Stomach (tissue), 19 donors: ENCODE measurements at places on chromosomes 5 and 9. TPM values are rescaled to one million over a fixed set of nuclear protein-coding genes. Genes with fewer than 3 reads are reported as not detected.

- H3K36me3 ChIP-seq: no peaks in the 10 kb centered on the region
- no peak overlapping the region for H3K4me3 ChIP-seq
- no peak for DNase-seq
- H3K27me3 ChIP-seq: no peaks in the 10 kb centered on the region
Measured at GRCh38 chr5:40584054-40584453, 95.7 kb upstream of the PTGER4 start.

DNA sequence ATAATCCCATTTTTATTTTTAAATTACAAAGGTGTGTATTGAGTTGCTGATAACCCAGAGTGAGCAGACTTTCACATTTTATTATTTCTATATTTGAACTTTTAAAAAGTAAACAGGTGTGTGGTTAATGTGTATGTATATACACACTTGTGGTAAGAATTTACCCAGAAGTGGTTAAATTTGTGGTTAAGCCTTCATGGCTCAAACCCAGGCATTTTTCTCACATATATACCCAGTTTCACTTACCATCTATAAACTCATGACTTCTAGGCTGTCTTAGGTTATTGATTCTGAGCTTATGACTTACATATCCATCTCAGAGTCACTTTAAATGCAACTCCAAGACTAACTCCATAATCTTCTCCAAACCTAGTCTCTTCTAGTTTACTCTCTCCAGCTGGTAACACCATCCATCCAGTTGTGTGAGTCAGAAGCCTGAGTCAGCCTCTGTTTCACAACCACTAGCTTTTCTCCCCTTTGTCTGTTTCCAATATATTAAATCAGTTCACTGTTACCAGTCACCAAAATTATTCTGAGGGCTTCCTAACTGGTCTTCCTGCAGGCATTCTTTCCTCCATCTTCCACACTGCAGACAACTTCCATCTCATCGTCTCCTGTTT is 20.2 kb downstream of the ZBED3 start:
- no peak for DNase-seq
- H3K4me3 ChIP-seq: no peak overlapping the region
- H3K27me3 ChIP-seq: no peaks in the 10 kb centered on the region
- H3K4me1 ChIP-seq: peaks cover 3% of the 10 kb centered on the region

DNA sequence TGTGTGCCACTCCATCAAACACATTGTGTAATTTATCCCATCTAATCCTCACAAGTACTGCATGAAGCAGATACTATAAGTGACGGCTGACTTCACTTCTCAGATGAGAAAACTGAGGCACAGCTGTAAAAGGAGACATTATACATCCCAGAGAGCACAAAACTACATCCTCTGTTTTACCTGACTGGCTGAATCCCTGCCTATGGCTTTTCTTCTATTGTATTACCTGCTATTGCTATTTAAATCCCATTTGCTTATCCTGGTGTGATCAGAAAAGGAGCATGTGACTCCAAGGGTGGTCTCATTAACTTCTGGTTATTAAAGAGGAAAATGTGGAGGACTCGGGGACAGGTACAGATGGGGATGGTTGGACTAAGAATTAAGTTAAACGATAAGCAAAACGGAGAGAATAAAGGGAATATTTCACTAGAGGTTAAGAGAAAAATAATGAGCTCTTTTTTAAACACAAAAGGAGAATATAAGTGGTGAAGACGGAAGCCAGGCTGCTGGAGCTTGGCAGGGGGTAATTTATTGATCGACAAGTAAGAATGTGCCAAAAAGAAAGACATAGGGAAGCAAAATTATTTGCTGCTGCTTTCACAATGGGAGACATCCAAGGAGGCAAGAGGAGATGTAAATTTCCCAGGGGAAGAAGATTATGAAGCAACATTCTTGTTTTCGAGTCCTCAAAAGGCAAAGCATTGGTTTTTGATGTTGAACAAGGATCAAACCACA is 155.7 kb upstream of the GPR151 start:
- H3K27ac ChIP-seq: no peak overlapping the region
- DNase-seq: no peak
- H3K36me3 ChIP-seq: no peaks in the 10 kb centered on the region
- H3K4me3 ChIP-seq: no peak overlapping the region
- H3K4me1 ChIP-seq: no peaks in the 10 kb centered on the region

Gene IL13
- not detected for polyA plus RNA-seq

Gene ANKRD34B
- not detected for polyA plus RNA-seq

Gene AUH
- 22.0 TPM for polyA plus RNA-seq

GRCh38 chr5:160937570-160937969 is 85.6 kb upstream of the ATP10B start:
- H3K27me3 ChIP-seq: no peaks in the 10 kb centered on the region
- no peaks in the 10 kb centered on the region for H3K4me1 ChIP-seq
- H3K27ac ChIP-seq: no peak overlapping the region
- H3K4me3 ChIP-seq: no peak overlapping the region
- no peaks in the 10 kb centered on the region for H3K36me3 ChIP-seq

GRCh38 chr5:10733426-10733825 is 27.6 kb downstream of the DAP start:
- peaks cover 81% of the 10 kb centered on the region for H3K4me1 ChIP-seq
- peaks cover 14% of the 10 kb centered on the region for H3K36me3 ChIP-seq
- no peak overlapping the region for H3K4me3 ChIP-seq
- H3K27ac ChIP-seq: no peak overlapping the region
- H3K27me3 ChIP-seq: no peaks in the 10 kb centered on the region

Gene IL5
- polyA plus RNA-seq: not detected

DNA sequence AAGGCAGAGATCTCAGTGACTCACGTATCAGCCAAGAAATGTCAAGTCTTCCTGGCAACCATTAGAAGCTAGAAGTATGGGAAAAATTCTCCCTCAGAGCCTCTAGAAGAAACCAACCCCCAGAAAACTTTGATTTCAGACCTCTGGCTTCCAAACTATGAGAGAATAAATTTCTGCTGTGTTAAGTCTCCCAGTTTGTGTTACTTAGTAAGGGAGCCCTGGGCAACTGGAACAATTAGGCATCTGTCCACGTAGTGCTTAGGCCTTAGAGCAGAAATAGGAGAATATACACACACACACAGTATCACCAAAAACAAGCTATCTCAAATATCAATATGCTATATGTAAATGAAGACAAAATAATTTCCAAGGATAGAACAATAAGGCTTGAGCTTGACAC is 894.8 kb upstream of the CDH10 start:
- no peak overlapping the region for H3K27ac ChIP-seq
- H3K27me3 ChIP-seq: no peaks in the 10 kb centered on the region
- no peak overlapping the region for H3K4me3 ChIP-seq
- no peak for DNase-seq
- no peaks in the 10 kb centered on the region for H3K36me3 ChIP-seq

- H3K27me3 ChIP-seq: no peaks in the 10 kb centered on the region
- H3K4me1 ChIP-seq: peaks cover 7% of the 10 kb centered on the region
- DNase-seq: peak; percentile 81
- H3K4me3 ChIP-seq: peak within 1 kb of the TSS; percentile 47
Measured at GRCh38 chr5:170503990-170504596, at the start of gene KCNIP1. Gene KCNIP1 (plus strand): TSS chr5:170504020.

GRCh38 chr5:121573721-121574382 is 277.8 kb upstream of the FTMT start:
- H3K4me3 ChIP-seq: no peak overlapping the region
- H3K4me1 ChIP-seq: no peaks in the 10 kb centered on the region
- no peak overlapping the region for H3K27ac ChIP-seq
- no peak for DNase-seq
- no peaks in the 10 kb centered on the region for H3K36me3 ChIP-seq

GRCh38 chr9:114317665-114318357 is 5.1 kb upstream of the ORM1 start:
- H3K36me3 ChIP-seq: no peaks in the 10 kb centered on the region
- no peak overlapping the region for H3K4me3 ChIP-seq
- no peaks in the 10 kb centered on the region for H3K4me1 ChIP-seq
- H3K27ac ChIP-seq: no peak overlapping the region
- DNase-seq: no peak
- no peaks in the 10 kb centered on the region for H3K27me3 ChIP-seq

Gene UBE2QL1
- polyA plus RNA-seq: 2.7 TPM

Gene EIF4EBP3
- polyA plus RNA-seq: 80.2 TPM

Gene PPP2CA
- polyA plus RNA-seq: 50.1 TPM

GRCh38 chr5:94618029-94618492 is 343 bp downstream of the KIAA0825 start:
- H3K4me1 ChIP-seq: peaks cover 6% of the 10 kb centered on the region
- no peaks in the 10 kb centered on the region for H3K27me3 ChIP-seq
- DNase-seq: peak; percentile 74
- no peaks in the 10 kb centered on the region for H3K36me3 ChIP-seq
- H3K27ac ChIP-seq: peak overlapping the region; percentile 87

Gene SLIT3
- 1.7 TPM for polyA plus RNA-seq

DNA sequence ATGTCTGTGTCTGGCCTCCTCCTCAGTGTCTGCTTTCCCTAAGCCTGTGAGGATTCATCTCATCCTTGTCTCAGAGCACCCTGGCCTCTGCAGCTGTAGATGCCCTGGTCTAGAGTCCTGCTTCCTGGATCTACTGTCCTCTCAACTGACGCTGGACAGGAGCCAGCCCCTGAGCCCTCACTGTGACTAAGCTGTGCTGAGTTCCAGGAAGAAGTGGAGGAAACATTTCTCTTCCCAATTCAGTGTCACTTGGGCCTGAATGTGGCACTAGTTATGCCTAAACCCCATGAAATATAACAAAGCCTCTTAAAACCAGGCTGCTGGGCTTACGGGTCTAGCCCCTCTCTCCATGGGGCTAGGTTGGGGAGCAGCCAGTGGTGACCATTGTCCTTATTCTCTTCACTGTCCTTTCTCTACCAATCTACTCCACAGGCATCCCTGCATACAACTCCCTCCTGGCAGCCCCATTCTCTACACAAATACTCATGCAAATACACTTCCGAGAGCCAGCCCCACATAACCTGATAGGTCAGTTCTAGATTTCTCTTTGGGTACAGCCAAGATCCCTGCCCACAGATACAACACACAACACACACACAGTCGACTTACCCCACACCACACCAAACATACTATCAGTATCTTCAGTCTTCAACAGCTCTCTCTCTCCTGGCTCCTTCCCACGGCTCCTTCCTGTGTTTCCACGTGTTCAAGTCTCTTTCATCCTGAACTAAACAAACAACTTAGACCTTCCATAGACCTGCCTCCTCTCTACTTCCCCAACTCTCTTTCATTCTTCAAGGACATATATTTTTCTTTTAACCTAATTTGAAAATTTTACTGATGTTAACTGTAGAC is 220.8 kb downstream of the SNX18 start:
- no peaks in the 10 kb centered on the region for H3K27me3 ChIP-seq
- peak overlapping the region; percentile 28 for H3K27ac ChIP-seq
- peaks cover 24% of the 10 kb centered on the region for H3K4me1 ChIP-seq
- H3K36me3 ChIP-seq: no peaks in the 10 kb centered on the region
- no peak overlapping the region for H3K4me3 ChIP-seq

- H3K36me3 ChIP-seq: no peaks in the 10 kb centered on the region
- DNase-seq: no peak
- no peak overlapping the region for H3K4me3 ChIP-seq
- no peaks in the 10 kb centered on the region for H3K4me1 ChIP-seq
- no peaks in the 10 kb centered on the region for H3K27me3 ChIP-seq
Measured at GRCh38 chr9:101093620-101094019, 65.1 kb downstream of the PLPPR1 start.

DNA sequence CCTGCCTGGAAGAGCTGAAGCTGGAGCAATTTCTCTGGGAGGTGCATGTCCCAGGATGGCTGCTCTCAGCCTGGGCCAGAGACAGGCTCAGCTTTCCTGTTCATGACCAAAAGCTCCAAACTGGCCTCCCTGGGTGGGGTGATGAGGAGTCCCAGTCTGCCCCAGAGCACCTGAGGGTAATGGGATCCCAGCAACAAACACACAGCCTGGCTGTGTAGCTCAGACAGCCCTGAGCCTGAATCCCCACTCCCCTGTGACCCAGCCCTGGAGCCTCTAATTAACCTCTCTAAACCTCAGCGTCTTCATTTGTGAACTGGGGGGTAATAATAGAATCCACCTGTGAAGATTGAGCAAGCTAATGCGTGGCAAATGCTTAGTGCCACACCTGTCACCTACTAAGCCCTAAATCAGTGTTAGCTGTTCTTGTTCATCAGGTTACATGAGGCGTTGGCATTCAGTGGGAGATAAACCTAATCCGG is 67.5 kb downstream of the HSPA4 start:
- DNase-seq: no peak
- no peak overlapping the region for H3K27ac ChIP-seq
- H3K4me3 ChIP-seq: no peak overlapping the region
- H3K4me1 ChIP-seq: no peaks in the 10 kb centered on the region
- H3K36me3 ChIP-seq: no peaks in the 10 kb centered on the region
- H3K27me3 ChIP-seq: no peaks in the 10 kb centered on the region

Gene ADGRV1
- polyA plus RNA-seq: 0.75 TPM

Gene GIN1
- 3.5 TPM for polyA plus RNA-seq

- no peak overlapping the region for H3K4me3 ChIP-seq
- DNase-seq: no peak
- no peak overlapping the region for H3K27ac ChIP-seq
- no peaks in the 10 kb centered on the region for H3K27me3 ChIP-seq
- H3K36me3 ChIP-seq: no peaks in the 10 kb centered on the region
- peaks cover 15% of the 10 kb centered on the region for H3K4me1 ChIP-seq
Measured at GRCh38 chr5:75670577-75670976, 46.7 kb downstream of the POC5 start.

- peaks cover 25% of the 10 kb centered on the region for H3K36me3 ChIP-seq
- no peak for DNase-seq
Measured at GRCh38 chr5:87347272-87347671, 65.5 kb downstream of the CCNH start.

DNA sequence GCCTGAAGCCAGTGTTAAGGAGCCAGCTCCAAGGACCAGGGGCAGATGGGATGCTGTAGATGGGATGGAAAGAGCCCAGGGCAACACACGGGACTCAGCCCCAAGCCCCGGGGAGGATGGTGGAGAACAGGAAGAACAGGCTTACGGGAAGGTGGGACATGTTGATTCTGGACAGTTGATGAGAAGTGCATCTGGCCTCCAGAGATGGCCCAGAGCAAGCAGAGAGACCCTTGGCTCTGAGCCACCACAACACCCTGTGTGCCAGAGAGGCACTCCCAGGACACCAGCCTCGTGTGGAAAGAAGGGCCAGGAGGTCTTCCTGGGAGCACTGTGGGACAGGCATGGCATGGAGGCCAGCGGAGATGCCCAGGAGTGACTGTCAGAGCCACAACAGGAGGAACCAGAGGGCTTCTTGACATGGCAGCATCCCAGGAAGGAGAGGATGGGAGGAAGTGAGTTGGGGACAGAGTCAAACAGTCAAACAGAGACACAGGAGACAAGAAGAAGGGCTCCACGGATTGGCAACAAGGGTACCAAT is 156.3 kb upstream of the MVB12B start:
- peak; percentile 10 for DNase-seq
- no peaks in the 10 kb centered on the region for H3K36me3 ChIP-seq
- no peaks in the 10 kb centered on the region for H3K4me1 ChIP-seq
- peaks cover 14% of the 10 kb centered on the region for H3K27me3 ChIP-seq

GRCh38 chr5:9617221-9617620 is 12.9 kb downstream of the TAS2R1 start:
- H3K36me3 ChIP-seq: no peaks in the 10 kb centered on the region
- peak overlapping the region; percentile 50 for H3K27ac ChIP-seq
- no peaks in the 10 kb centered on the region for H3K27me3 ChIP-seq
- DNase-seq: no peak
- H3K4me1 ChIP-seq: peaks cover 10% of the 10 kb centered on the region
- H3K4me3 ChIP-seq: no peak overlapping the region

Gene TAF11L10
- not detected for polyA plus RNA-seq

Gene ABLIM3
- 21.4 TPM for polyA plus RNA-seq

Gene CYSRT1
- 3.4 TPM for polyA plus RNA-seq
